ENCODE measurements at places on chromosomes 11 and 22. TPM values are rescaled to one million over a fixed set of nuclear protein-coding genes. Genes with fewer than 3 reads are reported as not detected.

The OR52E8 gene
- total RNA-seq, result not detected

The MPZL2 gene
- total RNA-seq, result 1.2 TPM

The LIF gene
- 200 TPM for total RNA-seq

The ADORA2A gene
- total RNA-seq, result 1.8 TPM

The FDXACB1 gene
- total RNA-seq, result 2.6 TPM

The KRTAP5-1 gene
- not detected for total RNA-seq

The MYRF gene
- 26.3 TPM for total RNA-seq

The TRIM51 gene
- total RNA-seq, result not detected

The PANX3 gene
- total RNA-seq, result not detected

The THRSP gene
- total RNA-seq, result not detected

The SERPING1 gene
- total RNA-seq, result 4.5 TPM

The MUC5B gene
- not detected for total RNA-seq

The MN1 gene
- 1.8 TPM for total RNA-seq

The SHISAL1 gene
- total RNA-seq, result 3.9 TPM

The PLEKHA7 gene
- 0.18 TPM for total RNA-seq

The MYEOV gene
- total RNA-seq, result 2.9 TPM

The LARGE2 gene
- not detected for total RNA-seq

The CRKL gene
- 43.4 TPM for total RNA-seq

The CRYBB2 gene
- not detected for total RNA-seq

The MS4A12 gene
- total RNA-seq, result not detected

The SYT9 gene
- 0.05 TPM for total RNA-seq

The HMOX1 gene
- total RNA-seq, result 90.2 TPM

The CD3D gene
- total RNA-seq, result not detected

The GSTT2B gene
- 4.2 TPM for total RNA-seq

The GGTLC2 gene
- not detected for total RNA-seq

The MFNG gene
- 0.28 TPM for total RNA-seq

The CSF2RB gene
- under 0.01 TPM for total RNA-seq

The RASD2 gene
- total RNA-seq, result 0.89 TPM

The OR51B5 gene
- total RNA-seq, result 0.30 TPM

The FAM227A gene
- 4.0 TPM for total RNA-seq

The ANKK1 gene
- total RNA-seq, result not detected
